ENCODE measurements at places on chromosomes 5 and 9.

DNA sequence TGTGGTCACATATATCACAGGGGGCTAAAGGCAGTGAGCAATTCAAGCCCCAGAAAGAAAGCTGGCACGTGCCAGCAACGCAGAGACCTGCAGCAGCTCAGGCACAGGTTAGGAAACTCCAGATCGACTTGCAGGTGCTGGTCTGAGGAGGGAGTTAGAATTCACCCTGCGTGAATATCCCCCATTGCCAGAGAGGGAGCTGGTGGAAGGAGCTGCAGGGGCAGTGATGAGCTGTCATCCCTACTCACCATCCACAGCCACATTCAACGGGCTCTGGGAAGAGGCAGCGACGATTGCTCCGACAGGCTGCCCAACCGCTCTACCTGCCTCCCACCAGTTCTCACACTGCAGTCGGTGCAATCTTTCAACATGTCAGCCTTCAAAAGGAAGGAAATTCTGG, 40.8 kb upstream of the CLK4 start:
- no peak for DNase-seq

DNA sequence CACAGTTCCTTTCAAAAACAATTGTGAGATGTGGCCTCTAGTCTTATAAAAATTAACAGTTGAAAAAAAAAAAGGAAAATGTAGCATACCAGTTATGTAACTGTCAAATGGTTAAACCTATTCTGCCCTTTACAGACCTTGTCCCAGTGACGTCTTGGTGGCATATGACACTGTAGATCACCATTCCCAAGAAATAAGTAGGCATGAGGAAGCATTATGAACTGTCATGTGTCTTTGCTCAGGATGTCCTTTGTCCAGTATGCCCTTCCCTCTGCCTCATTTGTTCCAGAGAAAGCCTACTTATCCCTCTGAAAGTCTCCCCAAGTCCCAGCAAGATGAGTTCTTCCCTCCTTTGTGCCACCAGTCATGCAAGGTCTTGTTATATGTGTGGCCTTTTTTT, 63.2 kb downstream of the PAM start:
- DNase-seq, result no peak

- peak; percentile 3 for DNase-seq
Observed at GRCh38 chr9:108478431-108479332, 377.1 kb downstream of the ACTL7B start.

GRCh38 chr9:4574657-4575243, 84.5 kb downstream of the SLC1A1 start:
- DNase-seq, result no peak

DNA sequence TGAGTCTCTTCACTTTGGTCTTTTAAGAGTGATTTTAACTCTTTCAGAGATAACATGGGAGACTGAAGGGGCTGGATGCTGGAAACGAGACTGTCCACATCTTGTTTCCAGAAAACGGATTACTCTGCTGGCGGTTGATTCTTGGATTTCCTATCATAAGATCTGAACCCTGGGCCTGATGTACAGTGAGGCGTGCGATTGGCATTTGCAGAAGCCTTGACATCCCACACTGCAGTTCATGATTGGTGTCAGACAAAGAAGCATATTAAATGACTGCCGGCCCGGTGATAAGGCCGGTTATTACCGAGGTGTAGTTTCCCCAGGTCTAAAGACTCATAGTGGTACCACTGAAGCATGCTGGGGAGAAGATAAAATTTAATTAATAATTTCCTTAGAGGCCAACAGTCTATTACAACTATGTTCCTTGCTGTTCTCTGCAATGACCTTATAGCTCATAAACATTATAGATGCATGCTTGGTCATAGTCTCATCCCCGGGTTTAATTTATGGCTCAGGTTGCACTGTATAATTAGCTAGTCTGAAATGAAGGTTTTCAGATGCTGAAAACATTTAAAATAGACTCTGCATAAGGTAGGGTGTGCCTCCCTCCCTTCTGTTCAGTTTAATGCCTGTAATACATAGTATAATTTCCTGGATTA, 99.2 kb downstream of the PPP2R2B start:
- DNase-seq, result no peak

DNA sequence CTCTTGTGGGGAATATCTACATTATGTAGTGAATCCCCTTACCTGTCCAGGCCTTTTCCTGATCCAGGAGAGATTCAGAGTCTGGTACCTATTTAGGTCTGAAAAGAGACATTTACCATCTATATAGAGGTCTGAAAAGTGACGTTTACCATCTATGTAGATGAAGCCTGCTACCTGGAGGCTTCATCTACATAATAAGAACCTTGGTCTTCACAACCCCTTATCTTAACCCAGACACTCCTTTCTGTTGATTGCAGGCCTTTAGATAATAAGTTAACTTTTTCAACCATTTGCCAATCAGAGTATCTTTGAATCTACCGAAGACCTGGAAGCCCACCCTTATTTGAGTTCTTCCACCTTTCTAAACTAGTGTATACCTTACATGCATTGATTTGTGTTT, 113.0 kb upstream of the DMRT1 start:
- DNase-seq, result no peak

DNA sequence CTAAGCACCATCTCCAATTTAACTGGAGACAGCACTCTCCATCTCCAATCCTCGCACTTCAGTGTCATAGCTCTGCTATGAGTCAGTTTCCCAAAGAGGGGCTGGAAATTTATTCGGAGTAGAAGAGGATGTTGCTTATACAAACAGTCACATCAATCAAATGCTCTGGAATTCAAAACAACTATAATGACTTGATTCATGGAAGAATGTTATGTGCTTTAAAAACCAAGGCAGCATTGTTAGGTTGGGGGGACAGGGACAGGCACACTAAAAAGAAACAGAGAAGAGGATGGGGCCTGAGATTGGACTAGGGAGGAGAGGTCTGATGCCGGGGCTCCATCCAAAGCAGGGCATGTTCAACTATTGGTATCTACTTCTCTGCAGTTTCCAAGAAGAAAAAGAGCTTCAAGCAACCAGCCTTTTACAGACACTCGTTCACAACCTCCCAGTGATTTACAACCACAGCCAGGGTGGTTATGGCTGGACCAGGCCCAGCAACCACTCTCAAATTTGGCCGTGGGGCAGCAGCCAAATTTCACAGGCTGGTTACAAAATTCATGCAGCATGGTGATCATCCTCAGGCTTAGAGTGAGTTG, 117.5 kb upstream of the ZNF366 start:
- DNase-seq, result no peak

DNA sequence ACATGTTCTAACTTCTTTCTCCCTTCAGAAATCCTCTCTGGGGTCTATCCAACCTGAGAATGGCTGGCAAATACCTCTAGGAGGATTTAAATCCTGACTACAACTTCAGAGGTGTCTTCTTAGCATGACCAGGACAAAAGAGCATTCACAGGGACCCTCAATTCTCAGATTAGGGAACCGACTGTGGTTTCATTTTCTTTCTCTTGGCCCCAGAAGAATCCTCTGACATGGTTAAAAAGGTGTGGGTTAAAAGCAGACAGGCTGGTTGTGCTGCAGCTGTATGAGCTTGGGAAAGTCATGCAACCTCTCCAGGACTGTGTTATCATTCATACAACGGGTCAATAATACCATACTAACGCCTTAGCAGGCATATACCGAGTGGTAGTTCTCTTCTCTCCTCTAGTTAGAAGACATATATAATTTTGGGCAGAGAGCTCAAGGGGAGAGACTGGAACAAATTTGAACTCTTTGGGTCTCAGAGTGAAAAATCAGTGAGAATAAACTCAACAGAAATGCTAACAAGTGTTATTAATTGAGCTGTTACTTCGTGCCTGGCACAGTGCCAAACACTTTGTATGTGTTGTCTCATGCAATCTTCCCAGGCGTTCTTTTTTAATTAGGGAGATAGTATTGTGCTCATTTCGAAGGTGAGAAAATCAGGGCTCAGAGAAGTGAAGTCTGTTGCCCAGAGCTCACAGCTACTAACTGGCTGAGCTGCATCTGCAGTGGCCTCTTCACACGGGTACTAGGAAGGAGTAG, 35.2 kb downstream of the INSYN2B start:
- no peak for DNase-seq

- DNase-seq, result no peak
Observed at GRCh38 chr5:81766611-81767010, 15.7 kb upstream of the SSBP2 start.

DNA sequence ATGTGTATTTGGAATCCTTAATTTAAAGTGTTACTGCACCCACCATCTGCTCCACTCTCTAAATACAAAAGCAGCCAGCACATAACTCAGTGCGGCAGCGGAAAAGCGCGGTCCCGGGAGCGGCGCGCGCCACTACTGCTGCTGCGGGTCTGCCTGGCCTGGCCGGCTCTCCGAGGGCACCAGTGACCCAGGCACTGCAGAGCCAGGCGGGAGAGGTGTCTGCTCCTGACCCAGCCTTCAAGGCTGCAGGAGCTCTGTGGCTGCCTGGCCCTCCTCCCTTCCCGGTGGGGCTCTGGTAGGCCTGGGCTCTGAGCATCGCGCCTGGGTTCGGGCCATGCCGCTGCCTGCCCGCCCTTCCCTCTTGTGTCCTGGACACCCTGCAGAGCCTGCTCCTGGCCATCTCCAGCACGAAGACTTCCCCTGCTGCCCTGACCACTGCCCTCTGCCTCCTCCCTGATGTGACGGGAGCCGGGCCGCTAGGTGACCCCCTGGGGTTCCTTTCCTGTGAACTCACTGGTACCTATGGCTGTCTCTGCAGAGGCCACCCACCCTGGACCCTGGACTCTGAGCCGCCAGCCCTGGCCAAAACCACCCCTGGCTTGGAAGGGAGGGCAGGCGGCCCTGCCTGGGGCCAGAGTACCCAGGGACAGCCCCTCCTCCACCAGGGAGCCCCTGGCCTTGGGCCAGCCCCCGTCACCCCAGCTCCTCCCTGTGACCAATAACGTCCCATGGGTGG, 32.8 kb upstream of the UBAC1 start:
- DNase-seq, result no peak

GRCh38 chr5:145521066-145521465, 314.1 kb downstream of the PRELID2 start:
- no peak for DNase-seq

- no peak for DNase-seq
Observed at GRCh38 chr9:35350212-35350611, 139.7 kb upstream of the RUSC2 start.

- no peak for DNase-seq
Observed at GRCh38 chr5:93884254-93884653, 142.9 kb upstream of the POU5F2 start.

DNA sequence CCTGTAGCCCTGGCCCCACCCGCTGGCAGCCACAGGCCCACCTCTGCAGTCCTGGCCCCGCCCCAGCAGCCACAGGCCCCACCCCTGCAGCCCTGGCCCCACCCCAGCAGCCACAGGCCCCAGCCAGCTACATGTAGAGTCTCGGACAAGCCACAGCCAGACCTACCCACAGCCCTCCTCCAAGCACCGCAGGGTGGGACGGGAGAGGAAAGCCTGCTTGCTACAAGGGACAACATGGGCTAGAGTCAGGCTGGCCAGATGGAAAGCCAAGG, 49.5 kb upstream of the SARDH start:
- no peak for DNase-seq

DNA sequence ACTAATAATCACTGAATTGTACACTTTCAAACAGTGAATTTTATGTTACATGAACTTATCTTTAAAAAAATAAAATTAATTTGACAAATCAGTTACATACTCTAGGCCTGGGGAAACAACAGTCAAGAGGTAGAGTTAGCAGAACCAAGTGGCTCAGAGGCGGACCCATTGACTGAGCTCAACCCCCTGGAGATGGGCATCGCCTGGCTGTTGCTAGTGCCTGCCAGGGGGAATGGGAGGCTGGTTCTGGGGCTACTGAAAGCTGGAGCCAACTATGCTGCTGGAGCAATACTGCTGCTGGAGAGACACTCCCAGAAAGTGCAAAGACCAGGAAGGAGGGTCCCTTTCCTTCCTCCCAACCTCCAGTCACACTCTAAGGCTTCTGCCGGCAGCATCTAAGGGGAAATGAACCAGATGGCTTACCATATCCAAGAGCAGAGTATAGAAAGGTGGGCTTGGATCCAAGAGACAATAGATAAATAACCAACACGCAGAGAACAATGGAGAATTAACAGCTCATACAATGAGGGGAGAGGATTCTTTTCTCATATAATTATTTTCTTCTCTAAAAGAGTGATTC, 40.3 kb upstream of the ANKRD55 start:
- no peak for DNase-seq

GRCh38 chr5:2278825-2279456, 396.2 kb upstream of the IRX4 start:
- DNase-seq, result no peak

- DNase-seq, result no peak
Observed at GRCh38 chr9:9133526-9133925, 1333.9 kb upstream of the DMAC1 start.

GRCh38 chr5:83251849-83252248, 174.5 kb downstream of the XRCC4 start:
- no peak for DNase-seq

DNA sequence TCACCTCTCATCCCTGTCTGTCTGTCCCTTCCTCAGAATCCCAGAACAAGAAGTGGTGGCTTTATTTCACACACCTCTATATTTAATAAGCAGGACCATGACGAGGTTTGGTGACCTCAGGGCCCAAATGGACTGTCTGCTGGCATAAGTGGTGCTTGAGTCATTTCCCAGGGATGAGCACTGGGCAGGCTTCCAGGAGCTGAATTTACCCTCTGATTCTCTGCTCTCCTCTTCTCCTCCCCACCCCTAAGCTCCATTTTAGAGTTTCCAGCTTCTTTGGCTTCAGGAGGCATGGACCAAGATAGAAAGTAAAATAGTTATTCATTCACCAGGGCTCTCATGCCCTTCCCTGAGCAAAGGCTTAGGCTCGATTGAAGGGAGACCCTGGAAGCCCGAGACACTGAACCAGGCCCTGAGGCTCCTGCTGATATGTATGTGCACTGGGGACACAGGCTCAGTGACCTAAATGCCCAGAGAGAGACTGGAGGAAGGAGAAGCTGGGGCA, 69.1 kb downstream of the PPARGC1B start:
- no peak for DNase-seq

GRCh38 chr9:13239660-13240059, 39.8 kb downstream of the MPDZ start:
- DNase-seq, result no peak

DNA sequence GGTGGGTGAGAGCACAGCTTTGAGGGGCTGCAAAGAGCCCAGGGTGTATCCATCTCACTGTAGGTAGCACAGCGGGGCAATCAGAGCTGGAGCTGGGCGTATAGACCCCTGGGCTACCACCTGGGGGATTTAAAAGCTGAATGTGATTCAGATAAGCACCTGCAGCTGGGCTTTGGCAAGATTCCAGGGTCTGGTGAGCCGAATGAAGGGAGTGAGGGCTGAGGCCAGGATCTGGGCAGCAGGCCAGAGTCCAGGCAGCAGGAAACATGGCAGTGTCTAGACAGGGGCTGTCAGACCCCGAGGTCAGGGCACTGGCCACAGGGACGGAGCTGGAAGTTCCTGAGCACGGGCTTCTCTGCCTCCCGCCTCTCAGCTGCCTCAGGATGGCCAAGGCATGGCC, 8.7 kb downstream of the ASS1 start:
- peak; percentile 66 for DNase-seq

GRCh38 chr9:89743216-89743572, 138.4 kb downstream of the GADD45G start:
- DNase-seq, result no peak
